Left lobe of liver (tissue), 2 donors: ENCODE measurements at places on chromosomes 3 and 15. TPM values are rescaled to one million over a fixed set of nuclear protein-coding genes. Genes with fewer than 3 reads are reported as not detected.

The NEO1 gene
- total RNA-seq = 9.2 TPM

GRCh38 chr3:172140499-172141391 lies 101.4 kb downstream of the FNDC3B start:
- DNase-seq = peak; percentile 85

DNA sequence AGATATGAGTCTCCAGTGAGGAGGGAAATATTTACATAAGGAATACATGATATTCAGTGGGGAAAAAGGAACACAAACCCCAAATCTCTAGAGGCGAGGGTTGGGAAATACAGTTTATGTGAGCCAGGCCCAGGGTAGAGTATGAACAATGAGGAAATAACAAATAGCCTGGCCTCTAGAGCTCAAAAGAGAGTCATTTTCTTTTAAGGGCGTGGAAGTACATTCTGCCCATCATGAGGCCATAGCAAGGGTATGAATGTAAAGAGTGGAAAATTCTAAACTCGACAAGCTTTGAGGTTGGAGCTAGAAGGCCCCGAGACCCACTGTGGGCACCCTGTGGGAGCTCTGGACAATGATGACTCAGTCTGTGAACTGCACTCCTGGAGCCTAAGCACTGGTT lies 27.8 kb upstream of the IGF2BP2 start:
- DNase-seq = no peak

DNA sequence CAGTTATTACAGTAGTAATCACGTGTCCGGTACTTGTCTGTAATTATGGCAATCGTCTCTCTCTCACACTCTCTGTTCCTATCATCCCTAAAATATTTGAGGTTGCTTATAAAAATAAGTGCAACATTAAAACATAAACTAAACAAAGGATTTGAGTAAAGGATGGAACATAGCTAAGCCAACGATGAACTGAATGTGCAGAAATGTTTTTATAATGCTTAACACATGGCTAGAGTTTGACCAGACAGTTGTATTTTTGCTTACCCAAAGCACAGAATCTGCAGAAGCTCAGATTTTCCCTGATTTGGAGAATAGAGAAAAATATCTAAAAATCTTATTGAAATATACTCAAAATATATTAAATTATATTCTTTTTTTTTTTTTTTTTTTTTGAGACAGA lies 1030.9 kb downstream of the NAALADL2 start:
- no peak for DNase-seq

GRCh38 chr3:57758686-57759085 lies 2.6 kb downstream of the SLMAP start:
- no peak for DNase-seq
